ENCODE measurements at places on chromosomes 4 and X.
A peak's percentile ranks its signal among the peaks of the same experiment; 100 is the strongest.

- DNase-seq: peak; percentile 26
These were observed 1.5 kb downstream of the N4BP2 start for GRCh38 chr4:40058121-40058520.

- no peak for DNase-seq
These were observed 20.2 kb downstream of the FAT4 start for GRCh38 chr4:125334926-125335325.

DNA sequence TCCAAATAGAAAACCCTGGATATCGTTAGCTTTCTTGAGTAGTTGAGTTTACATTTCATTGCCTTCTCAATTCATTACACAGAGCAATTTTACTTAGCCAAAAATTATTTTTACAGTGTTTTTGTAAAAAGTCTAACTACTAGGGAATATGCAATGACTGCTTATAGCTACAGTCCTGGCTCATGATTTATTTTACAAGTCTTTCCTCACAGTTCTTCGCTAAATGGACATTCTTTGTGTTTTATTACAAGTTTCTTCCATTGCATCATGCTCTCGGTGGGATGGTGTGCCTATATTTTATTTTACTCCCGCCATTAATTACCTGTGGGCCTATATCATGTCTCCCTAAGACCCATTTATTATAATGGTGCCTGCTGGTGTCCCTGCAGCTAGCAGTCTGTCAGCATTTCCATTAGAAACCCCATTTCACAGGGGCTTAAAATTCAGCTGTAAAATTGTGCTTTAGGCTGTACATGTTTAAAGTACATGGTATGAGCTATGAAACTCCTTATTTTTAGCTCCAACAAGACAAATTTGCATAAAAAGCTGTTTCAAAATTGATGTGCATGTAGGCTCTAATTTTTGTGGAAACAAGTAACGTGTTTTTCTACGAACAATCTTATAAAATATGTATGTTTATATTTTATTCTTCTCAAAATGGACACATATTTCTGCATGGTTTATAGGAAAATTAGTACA lies 227.4 kb downstream of the SLC7A11 start:
- no peak for DNase-seq

GRCh38 chr4:100208459-100208858 lies 18.2 kb upstream of the DDIT4L start:
- DNase-seq: no peak

DNA sequence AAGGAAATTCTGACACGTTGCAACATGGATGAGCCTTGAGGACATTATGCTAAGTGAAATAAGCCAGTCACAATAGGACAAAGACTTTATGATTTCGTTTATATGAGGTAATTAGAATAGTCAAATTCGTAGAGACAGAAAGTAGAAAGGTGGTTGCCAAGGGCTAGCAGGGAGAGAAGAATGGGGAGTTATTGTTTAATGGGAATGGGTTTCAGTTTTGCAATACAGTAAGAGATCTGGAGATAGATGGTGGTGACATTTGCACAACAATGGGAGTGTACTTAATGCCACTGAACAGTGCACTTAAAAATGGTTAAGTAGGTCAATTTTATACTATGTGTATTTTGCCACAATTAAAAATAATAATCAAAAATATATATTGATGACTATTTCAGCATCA lies 43.4 kb upstream of the TMEM154 start:
- no peak for DNase-seq

DNA sequence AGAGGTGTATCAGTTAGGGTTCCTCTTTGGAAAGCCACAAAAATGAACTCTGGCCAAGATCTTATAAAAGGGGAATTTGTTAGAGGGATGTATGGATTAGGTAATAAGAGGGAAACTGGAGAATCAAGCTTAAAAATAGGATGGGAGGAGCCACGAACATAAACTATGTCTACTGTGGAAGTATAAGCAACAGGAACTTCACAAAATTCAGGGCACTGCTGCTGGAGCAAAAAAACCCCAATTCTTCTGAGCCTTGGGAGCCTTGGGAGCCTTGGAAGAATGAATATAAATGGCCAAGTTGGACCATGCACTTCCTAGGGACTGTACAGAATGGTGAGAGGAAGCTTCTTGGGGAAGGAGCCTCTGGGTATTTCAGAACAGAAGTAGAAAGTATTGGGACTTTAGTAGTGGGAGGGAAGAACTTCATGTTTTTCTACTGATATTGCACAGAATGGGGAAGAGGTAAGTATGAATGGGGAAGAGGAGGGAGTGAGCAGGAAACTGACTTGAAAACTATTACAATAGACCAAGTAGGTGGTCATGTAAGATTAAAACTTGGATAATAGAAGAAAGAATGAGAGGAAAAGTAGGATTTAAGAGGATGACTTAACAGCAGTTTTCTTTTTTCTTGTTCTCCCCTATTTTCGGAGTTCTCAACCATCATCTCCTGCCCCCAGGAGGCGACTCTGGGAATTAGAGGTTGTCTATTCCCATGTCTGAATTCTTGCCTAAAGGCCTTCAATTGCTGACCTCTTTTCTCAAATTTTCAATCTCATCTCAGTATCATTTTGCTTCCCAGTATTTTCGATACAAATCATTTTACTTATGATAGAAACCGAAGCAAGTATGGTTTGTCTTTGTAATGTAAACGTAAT lies 44.4 kb upstream of the TAPT1 start:
- DNase-seq: no peak

- no peak for DNase-seq
These were observed 627.6 kb upstream of the FRG1 start for GRCh38 chr4:189313064-189313463.

DNA sequence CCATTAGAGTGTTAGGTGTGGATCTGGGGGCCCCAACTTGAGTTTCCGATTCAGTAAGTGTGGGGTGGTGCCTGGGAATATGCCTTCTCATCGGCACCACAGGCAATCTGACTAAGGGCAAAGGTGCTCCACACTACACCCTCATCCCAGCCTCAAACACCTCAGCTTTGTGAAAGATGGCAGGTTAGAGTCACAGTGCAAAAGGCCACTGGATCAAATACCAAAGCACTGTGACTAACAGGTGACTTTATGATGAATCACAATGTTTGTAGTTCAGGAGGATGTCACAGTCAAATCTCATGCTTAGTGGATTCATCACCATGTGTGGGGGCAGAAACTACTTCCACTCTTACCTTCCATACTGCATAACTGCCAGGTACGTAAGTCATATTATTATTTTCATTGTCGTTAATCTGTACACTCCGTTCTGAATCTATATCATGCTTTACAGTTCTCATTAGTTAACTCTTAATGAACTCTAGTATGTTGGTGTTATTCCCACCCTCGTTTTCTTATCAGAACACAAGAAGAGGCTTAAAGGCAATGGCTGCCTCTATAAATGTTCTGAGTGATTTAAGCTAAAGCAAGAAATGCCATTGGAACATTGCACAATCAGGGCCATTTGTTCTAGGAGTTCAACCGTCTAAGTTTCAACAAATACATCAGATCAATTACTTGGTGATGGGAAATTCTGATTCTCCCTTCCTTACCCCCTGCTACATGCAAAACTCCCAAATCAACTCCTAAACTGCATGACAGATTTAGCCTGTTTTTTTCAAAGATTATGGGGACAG lies 50.2 kb downstream of the PRKG2 start:
- no peak for DNase-seq

- no peak for DNase-seq
These were observed 58.7 kb downstream of the RWDD4 start for GRCh38 chr4:183600189-183600685.

DNA sequence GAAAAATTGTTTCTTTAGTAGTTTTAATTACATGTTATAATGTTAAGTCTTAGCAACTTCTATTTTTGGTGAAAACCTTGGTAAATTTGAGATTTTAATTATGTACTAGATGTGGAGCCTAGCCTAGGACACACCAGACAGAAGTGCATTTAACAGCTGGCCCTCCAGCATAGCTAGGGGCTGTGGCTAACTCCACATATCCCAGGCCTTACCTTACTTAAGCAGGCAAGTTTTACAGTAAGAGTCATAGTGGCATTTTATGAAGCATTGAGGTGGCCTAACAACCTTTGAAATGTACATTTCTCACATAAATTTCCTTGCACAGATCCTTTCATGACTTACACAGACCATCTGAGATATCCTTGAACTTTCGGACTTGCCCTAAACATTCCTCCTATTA lies 71.6 kb upstream of the C4orf54 start:
- no peak for DNase-seq

DNA sequence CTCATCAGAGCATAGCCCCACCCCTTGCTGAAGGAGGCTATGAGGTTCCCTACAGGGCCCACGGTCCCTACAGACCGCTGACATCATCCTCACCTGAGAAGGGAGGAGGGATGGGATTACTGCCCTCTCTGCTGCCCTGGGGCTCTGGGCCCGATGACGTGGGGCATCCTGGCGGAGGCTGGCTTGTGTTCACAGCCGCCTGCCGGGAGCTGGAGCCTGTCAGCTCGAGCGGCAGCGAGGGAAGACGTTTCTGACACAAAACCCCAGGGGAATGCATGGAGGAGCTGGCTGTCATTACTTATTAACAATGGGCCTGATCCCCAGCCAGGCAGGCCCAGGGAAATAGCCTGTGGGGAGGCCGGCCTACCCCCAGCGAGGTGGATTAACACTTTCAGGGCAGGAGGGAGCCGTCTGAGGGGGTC lies 106.6 kb upstream of the ATP6AP2 start:
- peak; percentile 74 for DNase-seq

- no peak for DNase-seq
These were observed 453.1 kb downstream of the TRAM1L1 start for GRCh38 chr4:116632269-116632668.

- DNase-seq: peak; percentile 5
These were observed 67.5 kb downstream of the NEUROG2 start for GRCh38 chr4:112448306-112449132.

GRCh38 chrX:84320023-84320422 lies 132.0 kb upstream of the RPS6KA6 start:
- DNase-seq: no peak

DNA sequence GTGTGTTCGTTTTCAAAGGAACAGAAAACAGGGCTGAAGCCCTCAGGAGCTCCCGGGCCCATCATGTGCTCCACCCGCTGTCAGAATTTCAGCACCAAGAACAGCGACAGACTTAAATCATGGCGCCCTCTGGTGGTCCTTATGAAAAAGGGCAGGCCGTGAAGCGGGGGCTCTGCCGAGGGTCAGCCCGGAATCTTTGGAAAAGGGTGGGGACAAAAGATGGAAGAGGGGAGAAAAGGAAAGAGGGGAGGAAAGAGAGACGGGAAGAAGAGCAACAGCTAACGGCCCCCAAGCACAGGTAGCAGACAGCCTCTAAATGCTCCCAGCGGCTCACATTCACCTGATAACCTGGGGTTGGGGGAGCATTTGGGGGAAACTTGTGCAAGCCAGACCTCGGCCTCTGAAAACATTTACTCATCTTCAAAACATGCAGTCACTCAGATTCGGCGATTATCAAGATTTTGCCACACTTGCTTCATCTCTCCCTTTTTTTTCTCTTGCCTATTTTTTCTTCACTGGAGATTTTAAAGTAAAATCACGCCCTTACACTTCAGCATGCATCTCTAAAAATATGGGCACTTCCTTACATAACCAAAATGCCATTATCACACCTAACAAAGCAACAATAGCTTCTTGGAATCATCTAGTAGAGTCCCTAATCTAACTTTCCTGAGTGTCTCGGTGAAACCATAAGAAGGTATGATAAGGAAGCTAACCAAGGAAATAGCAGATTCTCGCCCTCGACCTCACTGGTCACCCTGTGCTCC lies 28.1 kb upstream of the MAN2B2 start:
- peak; percentile 7 for DNase-seq

DNA sequence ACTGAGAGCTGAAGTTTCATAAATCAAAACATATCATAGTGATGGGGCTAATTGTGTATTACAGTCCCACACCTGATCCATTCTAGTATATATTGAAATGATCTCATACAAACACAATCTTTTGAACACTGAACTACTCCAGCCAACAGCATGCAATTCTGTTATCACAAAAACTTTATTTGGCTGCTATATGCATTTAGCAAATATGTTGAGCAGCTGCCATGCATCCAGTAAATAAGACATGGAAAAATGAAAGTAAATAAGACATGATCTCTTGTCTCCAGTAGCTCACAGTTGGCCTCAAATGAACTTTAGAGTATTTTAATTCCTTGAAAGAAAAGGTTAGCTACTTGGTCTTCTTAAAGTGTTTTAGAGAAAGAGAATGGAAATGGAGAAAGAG lies 2.1 kb downstream of the AMBN start:
- DNase-seq: no peak

DNA sequence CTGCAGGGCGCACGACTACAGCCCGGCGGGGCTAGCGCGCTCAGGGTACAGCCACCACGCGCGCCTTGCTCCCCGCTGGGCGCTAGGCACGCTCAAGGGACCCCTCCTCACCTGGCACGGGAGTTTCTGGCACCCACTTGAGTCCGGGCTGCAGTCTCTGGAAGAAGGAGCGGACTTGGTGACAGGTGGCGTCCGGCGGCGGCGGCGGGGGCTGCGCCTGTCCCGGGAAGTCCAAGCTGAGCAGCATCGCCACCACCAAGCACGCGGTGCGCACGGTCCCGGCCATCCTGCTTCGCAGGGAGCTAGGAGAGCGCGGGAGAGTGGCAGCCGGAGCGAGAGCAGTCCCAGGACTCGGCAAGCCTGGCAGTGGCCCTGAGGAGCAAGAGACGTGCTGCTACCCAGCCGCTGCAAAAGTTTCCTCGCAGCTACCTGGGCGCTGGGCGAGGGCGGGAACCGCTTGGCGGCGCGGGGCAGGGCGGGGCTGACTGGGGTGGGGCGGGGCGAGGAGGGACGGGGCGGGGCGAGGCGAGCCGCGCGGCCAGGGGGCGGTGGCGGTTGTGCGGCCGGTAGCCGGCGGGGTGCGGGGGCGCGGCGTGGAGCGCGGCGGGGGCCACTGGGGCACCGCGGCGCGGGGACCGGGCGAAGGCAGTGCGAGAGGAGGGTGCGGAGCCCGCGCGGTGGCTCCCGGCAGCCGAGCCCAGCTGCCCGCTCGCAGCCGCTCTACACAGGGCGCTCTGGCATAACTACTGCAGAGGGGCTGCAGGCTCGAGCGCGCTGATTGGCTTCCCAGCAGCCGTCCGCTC lies at the start of gene GPC3:
Gene GPC3 (minus strand): TSS at position 431 of the 803 bp plus-strand sequence.
- DNase-seq: peak; percentile 54

GRCh38 chr4:8939160-8939839 lies 67.7 kb upstream of the HMX1 start:
- no peak for DNase-seq

GRCh38 chr4:78776729-78777575 lies 802 bp downstream of the BMP2K start:
- DNase-seq: no peak

DNA sequence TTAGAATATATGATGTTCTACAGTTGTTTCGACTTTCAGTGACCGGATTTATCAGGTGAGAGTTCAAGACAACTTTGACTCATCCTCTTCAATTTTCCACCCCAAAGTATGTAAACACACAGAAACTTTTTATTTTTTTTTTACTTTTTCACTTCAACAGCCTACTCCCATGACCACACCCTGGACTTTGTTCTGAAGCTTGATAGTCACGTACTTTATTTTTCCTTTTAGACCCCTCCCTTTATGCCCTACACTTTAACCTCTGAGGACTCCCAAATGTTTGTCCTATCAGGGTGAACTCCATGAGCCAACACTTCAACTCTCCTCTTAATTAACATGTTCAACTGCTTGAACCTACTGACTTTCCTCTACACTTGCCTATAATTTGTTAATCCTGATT lies 2.5 kb upstream of the DDX60 start:
- no peak for DNase-seq
